ENCODE measurements at places on chromosomes 13 and 19.

DNA sequence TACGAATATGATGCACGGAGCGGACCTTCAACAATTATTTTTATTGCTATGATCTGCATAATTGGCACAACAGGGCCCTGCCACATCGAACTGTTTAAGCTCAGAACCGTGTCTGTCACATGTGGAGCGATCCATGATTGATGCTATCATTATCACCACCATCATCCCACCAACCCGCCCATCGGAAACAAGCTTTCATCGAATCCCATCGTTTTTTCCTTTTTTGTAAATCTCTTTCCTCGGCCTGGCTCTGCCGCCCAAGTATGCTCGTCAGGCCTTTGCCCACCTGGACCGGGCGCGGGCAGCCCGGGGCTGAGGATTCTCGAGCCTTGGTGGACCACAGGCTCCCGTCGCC is 533 bp upstream of the DCAF15 start:
- DNase-seq = no peak

- no peak for DNase-seq
These were observed 252.2 kb upstream of the SLITRK6 start for GRCh38 chr13:86051134-86052103.

DNA sequence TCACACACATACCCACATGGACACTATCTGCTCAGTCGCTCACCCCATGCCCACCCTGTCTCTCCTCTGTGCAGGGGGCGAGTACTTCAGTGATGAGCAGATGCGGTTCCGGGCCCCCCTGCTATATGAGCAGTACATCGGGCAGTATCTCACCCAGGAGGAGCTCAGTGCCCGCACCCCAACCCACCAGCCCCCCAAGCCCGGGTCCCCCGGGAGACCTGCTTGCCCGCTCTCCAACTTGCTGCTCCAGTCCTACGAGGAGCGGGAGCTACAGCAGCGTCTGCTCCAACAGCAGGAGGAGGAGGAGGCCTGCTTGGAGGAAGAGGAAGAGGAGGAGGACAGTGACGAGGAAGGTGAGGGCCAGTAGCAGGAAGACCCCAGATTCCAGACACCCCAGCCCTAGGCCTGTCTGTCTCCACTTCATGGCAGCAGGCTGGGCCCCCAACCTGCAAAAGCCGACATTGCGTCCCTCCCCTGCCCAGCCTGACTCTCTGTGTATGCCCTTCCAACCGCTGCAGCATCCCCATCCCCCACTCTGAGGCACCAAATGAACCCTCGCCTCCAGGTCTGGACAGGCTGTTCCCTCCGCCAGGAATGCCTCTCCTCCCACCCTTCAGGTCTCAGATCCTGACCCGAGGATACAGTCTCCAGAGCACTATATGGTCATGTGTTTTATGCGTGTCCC is 9.7 kb downstream of the CCDC97 start:
- no peak for DNase-seq

DNA sequence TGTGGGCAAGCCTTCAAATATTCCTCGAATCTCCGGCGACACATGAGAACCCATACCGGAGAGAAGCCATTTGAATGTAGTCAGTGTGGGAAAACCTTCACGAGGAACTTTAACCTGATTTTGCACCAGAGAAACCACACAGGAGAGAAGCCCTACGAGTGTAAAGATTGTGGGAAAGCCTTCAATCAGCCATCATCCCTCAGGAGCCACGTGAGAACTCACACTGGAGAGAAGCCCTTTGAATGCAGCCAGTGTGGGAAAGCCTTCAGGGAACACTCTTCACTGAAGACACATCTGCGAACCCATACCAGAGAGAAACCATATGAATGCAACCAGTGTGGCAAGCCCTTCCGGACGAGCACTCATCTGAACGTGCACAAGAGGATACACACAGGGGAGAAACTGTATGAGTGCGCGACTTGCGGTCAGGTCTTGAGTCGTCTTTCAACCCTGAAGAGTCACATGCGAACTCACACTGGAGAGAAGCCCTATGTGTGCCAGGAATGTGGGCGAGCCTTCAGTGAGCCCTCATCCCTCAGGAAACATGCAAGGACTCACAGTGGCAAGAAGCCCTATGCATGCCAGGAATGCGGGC is 28.8 kb downstream of the ZNF333 start:
- DNase-seq = no peak

- no peak for DNase-seq
These were observed 257.0 kb downstream of the TSHZ3 start for GRCh38 chr19:31092274-31092673.

GRCh38 chr13:103349211-103349980 is 283.2 kb upstream of the SLC10A2 start:
- DNase-seq = no peak

- no peak for DNase-seq
These were observed 11.2 kb upstream of the KLK4 start for GRCh38 chr19:50922317-50922853.

DNA sequence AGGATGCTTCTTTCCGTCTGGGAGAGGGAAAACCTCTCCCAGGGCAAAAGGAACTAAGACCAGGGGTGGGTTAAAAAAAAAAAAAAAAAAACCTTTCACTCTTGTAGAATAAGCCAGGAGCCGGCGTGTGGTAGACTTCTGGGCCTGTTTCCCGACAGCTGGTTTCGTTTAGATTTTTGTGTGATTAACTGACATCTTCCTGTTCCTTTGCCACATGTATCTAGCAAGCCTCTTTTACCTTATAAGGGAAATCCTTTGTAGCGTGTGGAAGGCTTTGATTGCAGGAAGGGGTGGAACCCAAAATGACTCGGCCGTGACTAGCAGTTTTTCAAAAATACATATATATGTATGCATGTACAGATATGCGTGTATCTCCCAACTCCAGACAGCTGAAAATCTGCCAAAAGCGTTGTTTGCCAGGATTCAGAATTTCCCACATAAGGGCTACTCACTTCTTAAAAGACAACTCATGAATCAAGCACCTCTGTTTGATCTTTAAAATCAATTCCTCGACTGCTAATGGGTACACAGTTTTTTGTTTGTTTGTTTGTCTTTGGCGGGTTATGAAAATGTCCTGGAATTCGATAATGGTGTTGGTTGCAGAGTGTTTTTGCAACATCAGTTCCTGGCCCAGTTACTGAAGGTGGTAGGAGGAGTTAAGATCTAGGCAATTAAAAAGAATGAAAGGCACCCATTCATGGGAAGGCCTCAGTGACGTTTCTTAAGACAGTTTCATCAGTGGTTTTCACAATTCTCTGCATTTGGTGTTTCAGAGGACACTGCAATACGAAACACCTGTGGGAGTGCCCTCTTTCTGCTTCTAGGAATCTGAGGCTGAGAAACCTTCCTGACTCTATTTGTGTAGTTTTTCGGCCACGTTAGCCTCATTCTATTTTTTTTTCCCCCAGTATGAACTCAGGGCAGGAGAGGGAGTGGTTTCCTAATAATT is 2.7 kb downstream of the TPM4 start:
- DNase-seq = peak; percentile 95

GRCh38 chr19:13138916-13139198 is 11.3 kb downstream of the STX10 start:
- DNase-seq = no peak

DNA sequence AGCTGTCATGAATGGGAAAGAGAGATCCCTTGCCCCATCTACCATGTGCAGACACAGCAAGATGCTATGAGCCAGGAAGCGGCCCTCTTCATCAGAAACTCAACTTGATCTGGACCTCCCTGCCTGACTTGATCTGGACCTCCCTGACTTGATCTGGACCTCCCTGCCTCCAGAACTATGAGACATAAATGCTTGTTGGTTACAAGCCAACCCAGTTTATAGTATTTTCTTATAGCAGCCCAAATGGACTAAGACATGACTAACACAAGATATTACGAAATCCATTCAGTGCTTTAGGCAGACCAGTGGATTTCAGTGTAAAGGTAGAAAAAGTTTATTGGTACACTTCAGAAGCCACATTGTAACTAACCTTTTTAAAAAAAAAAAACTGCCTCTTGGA is 15.6 kb downstream of the PCID2 start:
- DNase-seq = peak; percentile 75

All from SJSA1 (cell line).